LHCN-M2 (cell line): ENCODE measurements at places on chromosomes 2 and 18.
A peak's percentile ranks its signal among the peaks of the same experiment; 100 is the strongest.

DNA sequence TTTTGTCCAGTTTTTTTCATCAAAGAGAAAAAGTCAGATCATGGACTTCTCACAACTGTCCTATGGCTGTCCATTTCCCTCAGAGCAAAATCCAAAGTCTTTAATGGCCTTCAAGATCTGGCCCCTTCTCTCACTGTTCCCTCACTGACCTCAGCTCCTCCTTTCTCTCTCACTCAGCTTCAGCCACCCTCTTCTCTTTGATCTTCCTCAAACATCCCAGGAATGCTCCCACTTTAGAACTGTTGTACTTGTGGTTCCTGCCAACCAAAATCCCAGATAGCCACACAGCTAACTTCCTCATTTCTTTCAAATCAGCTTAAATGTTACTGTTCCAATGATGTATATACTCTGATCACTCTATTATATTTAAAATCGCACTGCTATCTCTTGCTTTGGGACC is 82.9 kb downstream of the NUP35 start:
- peak; percentile 71 for DNase-seq

- DNase-seq: peak; percentile 15
Measured at GRCh38 chr2:31239593-31240177, 5.7 kb downstream of the EHD3 start.

DNA sequence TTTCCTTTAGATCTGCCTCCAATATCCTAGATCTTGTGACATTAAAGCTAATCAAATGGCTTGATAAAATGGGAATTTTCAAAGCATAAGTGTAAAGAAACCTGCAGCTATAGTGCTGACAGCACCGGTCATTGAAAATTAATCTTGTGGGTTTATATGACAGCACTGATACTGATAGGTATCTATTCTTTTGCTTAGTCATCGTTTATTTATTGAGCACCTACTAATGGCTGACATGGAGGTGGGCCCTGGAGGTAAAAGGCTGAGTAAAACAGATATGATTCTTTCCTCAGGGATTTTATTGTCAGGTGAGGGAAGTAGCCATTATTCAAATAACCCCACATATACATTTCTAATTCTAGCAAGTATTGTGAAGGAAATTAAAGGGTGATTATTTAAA is 282.5 kb downstream of the LRRTM1 start:
- DNase-seq: no peak

DNA sequence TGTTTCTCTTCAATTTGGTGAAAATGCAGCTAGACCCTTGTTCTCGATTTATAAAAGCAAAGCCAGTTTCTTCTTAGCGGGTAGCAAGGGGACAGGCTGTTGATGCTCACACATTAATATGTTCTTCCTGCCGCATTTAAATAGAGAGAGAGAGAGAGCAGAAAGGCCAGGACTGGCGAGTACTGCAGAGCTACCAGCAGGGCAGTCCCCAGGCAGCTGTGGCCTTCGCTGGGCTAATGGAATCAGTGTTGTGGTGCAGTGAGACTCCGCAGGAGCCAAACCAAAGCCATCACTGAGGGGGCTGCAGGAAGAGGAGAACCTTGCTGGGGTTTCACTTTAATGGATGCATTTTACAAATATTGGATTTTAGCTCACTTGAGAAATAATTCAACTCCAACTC is 223.6 kb downstream of the ACTR3 start:
- DNase-seq: no peak

GRCh38 chr2:207459990-207460757 is 69.6 kb upstream of the CREB1 start:
- no peak for DNase-seq

- no peak for DNase-seq
Measured at GRCh38 chr18:1048032-1048431, 143.4 kb downstream of the ADCYAP1 start.

DNA sequence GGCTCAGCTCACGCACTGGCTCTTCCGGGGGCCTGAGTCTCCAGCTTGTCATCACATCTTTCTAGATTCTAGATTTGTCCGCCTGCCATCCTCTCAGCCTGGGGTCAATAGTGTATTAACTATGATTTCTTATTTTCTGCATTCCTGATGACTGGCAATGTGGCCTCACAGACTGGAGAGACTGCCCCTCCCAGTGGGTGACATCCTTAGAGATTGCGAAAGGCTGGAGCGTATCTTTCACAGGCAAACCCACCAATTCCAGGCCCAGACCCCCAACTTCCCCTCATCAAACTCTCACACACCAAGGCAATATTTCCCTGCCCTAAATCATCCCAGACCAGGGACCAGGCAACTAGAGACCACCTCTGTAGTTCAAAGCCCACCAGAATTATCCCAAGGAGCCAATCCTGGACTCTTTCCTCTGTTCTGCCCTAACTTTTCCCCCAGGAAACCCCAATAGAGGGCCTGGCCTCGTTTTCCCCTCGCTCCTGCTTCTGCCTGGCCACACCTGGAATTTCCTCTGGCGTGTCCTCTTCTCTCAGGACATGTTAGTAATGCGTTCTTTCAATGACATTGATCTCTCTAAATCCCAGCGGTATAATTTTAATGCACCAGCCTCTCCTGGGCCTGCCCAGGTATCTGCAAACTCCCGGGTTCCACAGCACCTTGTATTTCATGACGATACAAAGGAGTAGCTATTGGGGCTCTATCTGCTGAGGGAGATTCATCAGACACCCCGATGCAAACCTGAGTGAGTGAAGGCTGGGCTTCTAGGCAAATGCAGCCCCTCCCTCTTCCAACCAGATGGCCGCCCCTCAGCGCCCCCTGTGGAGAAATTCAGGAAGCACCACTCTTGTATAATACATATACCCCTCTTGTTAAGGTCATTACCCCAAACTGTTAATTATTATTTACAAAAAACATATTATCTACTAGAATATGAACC is 2.4 kb upstream of the KCNF1 start:
- DNase-seq: no peak

DNA sequence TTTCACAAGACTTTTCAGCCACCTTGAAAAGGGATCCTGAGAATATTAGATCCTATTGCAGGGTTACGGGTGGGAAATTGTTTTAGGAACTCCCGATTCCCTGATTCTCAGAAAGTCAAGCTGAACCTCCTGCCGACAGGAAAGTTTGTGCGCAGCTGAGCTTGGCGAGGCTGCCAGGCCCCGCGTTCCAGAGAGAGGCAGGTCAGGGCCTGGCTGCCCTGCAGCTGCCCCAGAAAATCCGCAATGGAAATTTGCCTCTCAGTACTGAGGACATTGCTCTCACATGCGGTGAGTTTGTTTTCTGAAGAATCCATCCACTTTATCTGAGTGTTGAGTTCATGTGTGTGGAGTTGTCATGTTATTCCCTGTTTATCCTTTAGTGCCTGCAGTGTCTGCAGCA is 144.2 kb downstream of the RTP5 start:
- no peak for DNase-seq

GRCh38 chr18:37452015-37452414 is 113.6 kb downstream of the CELF4 start:
- no peak for DNase-seq
